NCI-H1436 (cell line): ENCODE measurements at places on chromosomes 11 and 22.
A peak's percentile ranks its signal among the peaks of the same experiment; 100 is the strongest.

- DNase-seq, result no peak
Observed at GRCh38 chr22:30880181-30880601, 88.4 kb downstream of the MORC2 start.

GRCh38 chr11:61771195-61771894 is 18.9 kb downstream of the MYRF start:
- DNase-seq, result no peak

DNA sequence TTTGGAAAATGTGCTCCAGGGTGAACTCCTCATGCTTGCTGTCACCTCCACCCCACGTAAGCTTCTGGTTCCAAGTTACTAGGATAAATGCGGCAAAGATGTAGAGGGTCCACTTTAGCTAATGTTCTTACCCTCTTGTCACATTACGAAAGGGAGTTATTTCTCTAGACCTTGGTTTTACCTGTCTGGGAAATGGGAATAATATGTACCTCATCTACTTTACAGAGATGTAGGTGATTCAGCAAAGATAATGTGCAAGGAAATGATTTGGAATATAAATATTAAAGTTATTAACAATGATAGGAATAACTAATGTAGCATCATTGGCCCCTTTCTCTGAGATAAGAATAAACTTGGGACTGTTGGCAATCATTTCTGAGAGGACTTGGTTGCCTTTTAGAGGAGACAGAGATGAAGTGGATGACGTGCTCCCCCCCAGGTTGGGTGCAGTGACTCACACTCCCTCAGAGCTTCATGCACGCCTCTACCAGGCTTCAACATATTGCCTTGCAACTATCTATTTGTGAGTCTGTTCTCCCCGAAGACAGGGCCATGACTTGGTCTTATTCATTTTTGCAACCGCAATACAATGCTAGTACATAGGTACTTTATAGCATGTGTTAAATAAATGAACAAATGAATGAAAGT is 97.1 kb downstream of the ME3 start:
- DNase-seq, result no peak

DNA sequence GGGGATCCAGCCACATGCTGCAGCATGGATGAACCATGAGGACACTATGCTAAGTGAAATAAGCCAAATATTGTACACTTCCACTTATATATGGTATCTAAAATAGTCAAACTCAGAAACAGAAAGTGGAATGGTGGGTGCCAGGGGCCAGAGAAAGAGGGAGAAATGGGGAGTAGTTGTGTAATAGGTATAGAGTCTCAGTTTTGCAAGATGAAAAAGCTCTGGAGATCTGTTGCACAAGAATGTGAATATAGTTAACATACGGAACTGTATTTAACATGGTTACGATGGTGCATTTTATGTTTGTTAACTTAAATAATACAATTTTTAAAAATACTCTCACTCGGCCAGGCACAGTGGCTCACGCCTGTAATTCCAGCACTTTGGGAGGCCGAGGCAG is 21.2 kb downstream of the GDPD5 start:
- DNase-seq, result no peak

DNA sequence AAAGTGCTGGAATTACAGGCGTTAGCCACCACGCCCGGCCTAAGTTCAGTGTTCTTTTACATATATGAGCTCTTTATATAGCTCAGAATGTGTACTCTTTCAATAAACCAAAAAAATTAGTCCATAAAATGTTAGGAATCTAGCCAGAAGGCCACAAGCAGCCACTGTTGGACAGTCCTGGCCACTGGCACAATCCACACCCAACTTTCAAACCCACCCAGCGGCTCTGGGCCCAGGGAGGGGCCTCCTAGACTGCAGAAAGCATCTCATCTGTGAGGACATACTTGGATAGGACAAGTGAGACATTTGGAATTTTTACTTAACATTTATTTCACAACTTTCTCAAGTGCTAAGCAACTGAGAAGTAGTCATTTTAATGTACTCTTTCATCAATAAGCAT is 6.4 kb downstream of the PACSIN2 start:
- no peak for DNase-seq

- DNase-seq, result no peak
Observed at GRCh38 chr11:33476945-33477606, 219.9 kb downstream of the HIPK3 start.

DNA sequence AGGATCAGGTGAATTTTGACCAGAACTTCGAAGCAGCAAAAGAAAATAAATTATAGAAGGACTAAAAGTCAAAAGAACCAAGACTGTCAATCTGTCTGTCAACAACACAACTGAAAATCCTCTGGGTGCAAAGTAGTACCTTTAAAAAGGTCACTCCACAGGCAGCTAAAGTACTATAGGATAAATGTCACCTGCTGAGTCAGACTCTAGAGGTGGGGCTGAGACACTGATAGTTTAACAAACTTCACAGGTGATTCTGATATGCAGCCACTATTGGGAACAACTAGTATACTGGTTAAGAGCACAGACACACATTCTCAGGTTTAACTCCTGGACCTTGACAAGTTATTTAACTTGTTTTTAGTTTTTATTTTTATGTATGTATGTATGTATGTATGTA is 107.3 kb downstream of the FCHSD2 start:
- no peak for DNase-seq

GRCh38 chr11:75233754-75234172 is 6.8 kb upstream of the TPBGL start:
- no peak for DNase-seq

DNA sequence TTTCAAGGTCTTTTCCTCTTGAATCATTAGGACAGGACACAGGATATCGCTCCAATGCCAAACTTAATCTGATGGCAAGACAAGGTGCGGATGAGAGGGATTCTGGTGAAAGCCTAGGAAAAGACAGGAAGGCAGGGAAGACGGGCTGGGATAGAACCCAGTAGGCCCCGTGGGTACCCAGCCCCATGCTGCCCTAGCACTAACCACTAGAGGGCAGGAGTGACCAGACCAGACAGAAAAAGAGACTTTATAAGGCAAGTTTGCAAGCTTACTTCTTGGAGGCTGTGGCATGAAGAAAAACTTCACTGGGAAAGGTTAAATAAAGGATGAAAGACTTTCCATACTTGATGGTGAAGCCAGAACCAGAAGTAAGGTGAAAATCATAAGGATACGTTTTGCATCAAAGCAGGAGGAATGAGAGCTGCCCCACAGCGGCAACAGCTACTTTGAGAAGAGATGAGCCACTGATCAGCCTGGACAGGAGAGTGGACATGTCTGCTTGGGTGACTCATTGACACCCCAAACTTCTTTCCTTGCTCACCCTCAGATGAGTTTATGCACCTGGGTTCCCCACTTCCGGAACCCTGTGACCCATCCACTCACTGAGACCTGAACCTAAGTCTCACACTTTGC is 39.8 kb downstream of the SYN3 start:
- DNase-seq, result peak; percentile 11

DNA sequence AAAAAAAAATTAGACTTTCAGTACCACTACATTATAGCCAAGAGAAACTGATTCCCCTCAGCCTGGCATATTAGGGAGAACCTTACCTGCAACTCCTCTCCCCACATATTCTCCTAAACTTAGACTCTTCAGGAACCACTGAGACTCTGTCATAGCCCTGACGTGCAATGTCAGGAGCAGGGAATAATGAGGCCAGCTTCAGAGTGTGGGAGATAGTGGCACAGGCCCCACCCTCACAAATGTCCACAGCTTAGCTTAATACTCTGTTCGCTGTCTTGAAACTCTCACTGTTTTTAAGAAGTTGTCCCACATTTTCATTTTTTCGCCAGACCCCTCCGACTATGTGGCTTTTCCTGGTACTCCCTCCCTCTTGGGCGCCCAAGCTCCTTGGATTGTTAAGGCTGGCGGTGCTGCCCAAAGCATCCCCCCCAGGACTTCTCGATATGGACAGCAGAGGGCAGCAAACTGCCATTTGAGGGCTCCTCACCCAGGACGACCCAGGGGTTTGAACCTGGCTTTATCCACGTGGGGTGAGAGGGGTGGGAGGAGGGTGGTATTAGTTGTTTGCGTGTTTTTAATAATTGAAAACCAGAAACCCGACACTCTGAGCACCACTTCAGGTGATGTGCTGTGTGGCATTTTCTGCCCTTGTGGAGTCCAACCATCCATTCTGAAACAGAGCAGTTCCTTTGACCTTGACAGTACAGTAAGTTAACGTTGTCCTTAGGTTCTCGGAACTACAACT is 45.2 kb upstream of the RASSF10 start:
- DNase-seq, result peak; percentile 78

DNA sequence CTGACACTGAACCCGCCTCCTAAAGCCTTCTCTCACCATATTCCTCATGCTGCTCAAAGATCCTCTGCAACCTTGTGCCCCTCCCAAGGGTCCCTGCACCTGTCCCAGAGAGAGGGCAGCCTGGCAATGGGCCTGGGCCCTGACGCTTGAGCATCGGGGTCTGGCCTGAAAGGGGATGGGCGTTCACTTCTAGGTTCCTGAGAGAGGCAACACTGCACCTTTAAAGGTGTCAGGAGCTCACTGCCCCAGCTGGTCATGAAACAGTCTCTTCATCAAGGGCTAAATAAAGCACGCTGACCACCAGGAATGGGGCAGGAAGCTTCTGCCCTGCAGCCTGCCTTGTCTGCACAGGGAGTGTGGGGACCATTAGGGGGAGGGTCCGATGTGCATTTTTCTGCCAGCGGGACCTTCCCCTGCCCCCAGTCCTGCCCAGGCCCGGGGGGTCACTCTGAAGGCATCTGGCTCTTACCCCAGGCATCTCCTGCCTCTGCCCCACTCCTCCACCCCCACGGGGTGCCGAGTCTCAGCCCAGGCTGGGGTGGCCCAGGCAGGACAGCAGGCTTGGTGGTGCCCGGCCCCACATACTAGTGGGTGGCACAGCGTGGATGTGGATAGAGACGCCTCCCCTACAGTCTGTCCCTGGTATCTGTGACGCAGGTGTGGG is 3.5 kb downstream of the C11orf21 start:
- no peak for DNase-seq

DNA sequence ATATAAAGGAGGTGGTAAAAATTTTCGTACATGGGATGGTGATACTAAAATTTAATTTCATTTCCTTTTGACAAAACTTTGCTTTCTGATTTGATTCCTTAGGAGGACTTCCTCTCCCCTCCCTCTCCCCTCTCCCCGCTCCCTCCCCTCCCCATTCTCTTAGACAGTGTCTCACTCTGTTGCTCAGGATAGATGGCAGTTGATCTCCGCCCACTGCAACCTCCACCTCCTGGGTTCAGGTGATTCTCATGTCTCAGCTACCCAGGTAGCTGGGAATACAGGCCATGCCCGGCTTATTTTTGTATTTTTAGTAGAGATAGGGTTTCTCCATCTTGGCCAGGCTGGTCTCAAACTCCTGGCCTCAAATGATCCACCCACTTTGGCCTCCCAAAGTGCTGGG is 15.9 kb downstream of the TRIM44 start:
- DNase-seq, result no peak

- peak; percentile 23 for DNase-seq
Observed at GRCh38 chr11:12008790-12009616, 577 bp upstream of the DKK3 start.

DNA sequence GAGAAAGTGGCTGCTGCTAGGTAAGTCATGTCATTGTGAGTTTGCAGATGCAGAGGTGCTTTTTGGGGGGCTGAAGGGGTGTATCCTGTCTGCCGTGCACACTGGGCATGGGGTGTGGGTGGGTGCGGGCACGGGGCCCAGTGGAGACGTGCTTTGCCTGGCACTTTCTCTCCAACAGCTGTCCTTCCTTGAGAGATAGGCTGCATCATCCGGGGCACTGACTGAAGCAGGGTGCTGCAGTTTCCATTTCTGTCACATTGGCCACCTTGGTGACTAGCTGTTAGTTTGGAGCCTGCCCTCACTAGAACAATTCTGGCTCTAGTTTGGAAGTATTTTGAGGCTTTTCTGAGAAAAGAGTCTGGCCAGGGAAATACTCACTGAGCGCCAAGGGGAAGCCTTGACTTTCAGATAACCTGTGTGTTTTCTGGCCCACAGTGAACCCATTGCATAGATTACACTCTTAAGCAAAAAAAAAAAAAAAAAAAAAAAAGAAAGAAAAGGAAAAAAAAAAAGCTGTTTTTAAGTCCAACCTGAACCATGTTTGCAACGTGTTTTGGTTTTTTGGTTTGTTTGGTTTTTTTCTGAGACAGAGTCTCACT is 219.2 kb downstream of the NAV2 start:
- no peak for DNase-seq

- no peak for DNase-seq
Observed at GRCh38 chr11:110935018-110935640, 222.9 kb upstream of the ARHGAP20 start.

DNA sequence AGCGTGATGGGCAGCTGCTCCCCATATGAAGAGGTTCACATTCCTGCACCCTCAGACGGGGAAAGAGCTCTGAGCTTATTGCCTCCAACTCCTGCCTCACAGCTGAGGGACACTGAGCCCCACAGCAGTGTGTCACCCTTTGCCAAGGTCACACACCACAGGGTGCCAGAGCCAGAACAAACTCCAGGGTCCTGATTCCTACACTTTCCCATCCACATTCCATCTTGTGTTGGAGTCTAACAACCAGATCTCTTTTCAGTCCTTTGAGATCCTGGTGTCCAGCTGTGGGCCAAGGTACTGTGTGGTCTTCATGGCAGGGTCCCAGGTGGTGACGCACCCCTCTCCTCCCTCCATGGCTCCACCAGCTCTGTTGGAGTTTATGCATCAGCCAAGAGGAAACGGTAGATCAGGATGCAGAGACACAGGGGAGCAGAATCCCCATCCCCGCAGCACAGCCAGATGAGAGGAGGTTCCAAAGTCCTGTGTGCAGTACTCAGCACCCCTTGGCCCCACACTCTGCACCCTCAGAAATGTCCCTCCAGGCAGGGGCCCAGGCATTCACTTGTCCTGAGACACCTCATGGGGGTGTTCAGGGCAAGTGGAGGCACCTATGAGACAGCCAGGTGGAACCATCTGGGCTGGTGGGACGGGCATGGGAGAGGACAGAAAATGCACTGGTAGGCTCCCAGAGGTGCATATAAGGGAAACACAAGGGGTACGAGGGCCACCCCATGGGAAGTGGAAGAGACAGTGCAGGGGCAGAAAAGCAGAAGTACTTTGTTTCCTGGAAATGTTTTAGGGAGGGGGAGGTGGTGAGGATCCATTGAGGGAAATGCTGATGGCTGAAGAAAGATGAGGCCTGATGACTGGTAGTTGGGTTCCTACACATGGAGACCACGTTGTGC is 32.6 kb upstream of the GNAZ start:
- DNase-seq, result no peak

DNA sequence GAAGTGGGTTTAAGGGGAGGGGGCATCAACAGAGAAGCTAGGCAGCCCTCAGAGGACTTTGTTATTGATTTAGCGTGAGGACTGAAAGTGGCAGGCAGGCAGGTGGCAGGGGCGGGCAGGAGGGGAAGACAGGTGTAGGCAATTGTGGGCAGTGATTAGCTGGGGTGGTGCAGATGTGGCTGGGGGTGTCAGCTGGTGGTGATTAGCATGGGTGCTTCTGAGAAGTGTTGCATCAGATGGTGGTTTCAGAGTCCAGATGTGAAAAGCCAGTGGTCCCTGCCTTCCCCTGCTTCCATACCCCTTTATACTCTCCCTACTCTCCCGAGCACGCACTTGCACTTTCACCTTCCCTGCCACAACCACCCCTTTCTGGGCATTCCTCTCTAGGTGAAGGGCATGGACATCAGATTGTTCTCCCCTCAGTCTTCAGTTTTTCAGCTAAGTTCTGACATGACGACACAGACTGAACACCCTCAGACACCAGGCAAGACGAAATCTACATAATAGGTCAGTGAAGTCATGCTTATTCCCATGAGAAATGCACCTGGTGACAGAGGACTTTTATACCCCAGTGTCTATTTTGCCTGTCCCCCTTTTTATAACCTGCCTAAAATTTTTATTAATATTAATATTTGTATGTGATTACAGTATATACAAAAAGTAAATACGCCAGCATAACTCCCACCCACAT is 435.7 kb upstream of the CADM1 start:
- DNase-seq, result peak; percentile 72

GRCh38 chr11:61172356-61172755 is 11.1 kb upstream of the VPS37C start:
- DNase-seq, result no peak
